ENCODE measurements at places on chromosomes 6 and 20.

DNA sequence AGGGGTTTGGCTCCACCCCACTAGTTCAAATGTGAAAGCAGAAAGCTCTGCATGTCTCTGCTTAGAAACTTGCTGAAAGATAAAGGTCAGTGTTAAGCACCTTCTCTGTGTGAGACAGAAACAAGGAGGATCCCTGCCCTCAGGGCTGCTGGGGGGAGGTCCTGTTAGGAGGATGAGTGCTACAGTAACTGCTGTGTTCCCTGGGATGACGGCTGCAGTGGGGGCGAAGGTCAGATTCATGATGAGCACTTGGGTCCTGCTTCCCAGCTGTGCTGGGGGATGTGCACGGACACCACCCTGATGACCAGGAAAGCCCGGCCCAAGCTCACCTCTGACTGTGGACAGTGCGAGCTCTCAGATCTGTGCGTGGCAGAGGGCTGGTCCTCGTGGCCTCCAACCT, 252.6 kb downstream of the DLL1 start:
- no peak for DNase-seq

GRCh38 chr6:143970456-143971218, 37.4 kb downstream of the PLAGL1 start:
- no peak for DNase-seq

GRCh38 chr20:62772990-62773844, 23.1 kb upstream of the MRGBP start:
- DNase-seq, result no peak

GRCh38 chr20:48057251-48057650, 272.0 kb upstream of the SULF2 start:
- no peak for DNase-seq

DNA sequence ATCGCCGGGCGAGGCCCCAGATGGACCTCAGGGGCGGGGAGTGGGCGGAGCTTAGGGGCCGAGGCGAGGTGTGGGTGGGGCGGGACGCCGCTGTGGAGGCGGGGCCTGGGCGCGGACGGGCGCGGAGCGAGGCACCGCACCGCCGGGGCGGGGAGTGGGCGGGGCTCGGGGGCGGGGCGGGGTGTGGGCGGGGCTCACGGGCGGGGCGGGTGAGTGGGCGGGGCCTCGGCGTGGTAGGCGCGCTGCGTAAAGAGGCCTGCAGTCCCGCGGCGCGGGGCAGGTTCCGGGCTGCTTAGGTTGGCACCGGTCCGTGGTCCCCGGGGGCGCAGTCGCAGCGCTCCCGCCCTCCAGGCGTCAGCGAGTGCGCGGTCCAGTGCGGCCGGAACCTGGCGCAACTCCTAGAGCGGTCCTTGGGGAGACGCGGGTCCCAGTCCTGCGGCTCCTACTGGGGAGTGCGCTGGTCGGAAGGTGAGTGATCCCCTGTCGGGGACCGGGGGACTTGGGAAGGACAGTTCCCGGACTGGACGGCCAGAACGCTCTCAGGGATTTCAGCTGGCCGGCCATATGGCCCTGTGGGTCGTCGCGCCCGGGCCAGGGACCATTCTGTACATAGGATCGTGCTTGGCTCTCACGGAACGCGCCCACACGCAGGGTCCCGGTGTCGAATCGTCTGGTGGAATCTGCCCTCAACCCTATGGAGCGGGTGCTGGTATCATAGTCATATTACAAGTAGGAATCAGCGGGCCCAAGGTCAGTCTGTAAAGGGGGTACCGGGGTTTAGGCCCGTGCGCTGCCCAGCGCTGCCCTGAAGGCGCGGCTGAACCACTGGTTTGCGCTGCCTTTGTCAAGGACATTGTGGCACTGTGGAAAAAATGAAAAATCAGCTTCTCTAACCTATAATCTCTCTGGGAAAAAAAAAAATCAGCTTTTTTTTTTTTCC, at the start of gene NQO2:
Gene NQO2, plus strand, starts transcription at position 277 of the 940 bp plus-strand sequence. CDS start 6,659 bp downstream, outside the sequence.
- peak; percentile 87 for DNase-seq

- no peak for DNase-seq
Observed at GRCh38 chr6:16154904-16155303, 26.0 kb downstream of the MYLIP start.

- no peak for DNase-seq
Observed at GRCh38 chr20:50107796-50108331, 5.1 kb downstream of the UBE2V1 start.

DNA sequence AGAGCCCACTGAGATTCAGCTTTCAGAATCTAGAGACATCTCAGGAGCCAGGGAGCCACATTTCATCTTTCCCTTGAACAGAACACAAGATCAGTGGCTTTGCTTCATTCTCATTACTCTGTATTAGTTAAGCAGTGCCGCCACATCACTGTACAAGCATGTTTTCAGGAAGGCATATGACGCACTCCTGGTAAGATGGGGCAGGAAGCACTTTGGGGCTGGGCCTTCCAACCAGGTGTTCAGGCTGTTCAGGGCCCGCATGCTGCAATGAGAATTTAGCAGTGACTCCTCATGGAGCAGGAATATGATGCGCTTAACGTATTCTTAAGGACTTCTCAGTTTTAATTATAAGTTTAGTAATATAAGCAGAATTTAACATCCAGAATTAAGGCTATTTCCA, 29.7 kb upstream of the GNRH2 start:
- DNase-seq, result no peak

DNA sequence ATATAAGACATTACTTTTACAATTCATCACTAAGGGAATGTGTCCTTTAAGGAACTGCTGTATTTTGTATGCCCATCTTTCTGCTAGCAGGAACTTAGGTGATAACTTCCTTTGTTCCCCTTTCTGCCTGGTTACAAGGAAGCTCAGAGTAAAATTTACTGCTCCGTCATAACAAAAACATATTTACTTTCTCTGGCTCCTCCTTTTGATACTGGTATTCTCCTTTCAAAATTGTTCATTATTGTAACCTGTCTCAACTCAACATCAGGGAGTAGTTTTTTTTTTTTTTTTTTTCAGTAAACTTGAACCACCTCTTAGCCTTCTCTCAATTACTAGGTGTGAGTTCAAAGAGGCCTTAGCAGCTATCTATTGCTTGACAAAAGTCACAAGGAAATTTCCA, 37.1 kb downstream of the RIPOR2 start:
- no peak for DNase-seq

DNA sequence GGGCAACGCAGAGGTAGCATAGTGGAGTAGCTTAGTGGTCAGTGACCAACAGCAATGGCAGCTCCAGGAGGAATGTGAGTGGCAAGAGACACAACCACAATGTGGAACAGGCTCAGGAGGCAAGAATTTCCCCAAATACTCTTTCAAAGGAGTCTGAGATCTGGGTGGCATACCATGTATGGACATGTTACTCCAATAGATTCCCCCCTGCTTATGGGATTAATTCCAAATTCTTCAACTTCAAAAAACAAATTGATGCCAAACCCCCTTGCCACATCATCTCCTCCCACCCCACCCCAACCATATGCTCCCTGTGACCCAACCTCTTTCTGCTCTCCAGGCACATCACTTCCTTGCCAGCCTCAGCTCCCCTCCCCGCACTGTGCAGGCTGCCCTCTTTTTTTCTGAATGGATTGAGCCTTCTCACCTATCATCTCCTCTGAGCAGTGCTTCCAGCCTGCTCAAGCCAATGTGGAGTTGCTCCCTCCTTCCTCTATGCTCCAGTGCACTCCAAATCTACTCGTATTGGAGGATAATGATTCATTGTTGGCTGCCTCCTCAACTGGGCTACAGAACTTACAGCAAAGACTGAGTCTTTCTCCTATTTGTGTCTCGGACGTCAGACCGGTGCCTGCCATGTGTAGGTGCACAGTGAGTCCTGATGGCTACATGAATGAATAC, 93.0 kb upstream of the CEP85L start:
- DNase-seq, result no peak

DNA sequence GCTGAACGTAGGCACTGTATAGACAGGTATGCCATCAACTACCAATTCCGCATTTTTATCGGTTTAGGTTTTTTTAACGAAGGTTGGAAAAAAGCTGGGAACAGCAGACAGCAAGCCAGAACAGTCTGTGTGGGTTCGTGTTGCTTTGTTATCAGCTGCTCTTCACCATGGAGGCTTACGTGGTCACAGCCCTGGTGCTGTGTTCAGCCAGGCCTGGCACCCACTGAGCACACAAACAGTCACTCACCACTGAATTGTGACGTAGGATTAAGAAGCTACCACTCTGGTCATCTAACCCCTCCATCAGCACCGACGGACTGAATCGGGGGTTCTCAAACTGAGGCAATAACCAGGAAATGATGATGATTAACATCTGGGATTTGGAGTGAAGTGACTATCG, 13.2 kb downstream of the FAM210B start:
- DNase-seq, result no peak
